ENCODE measurements at places on chromosomes 5 and 9.
A peak's percentile ranks its signal among the peaks of the same experiment; 100 is the strongest.

- no peak for DNase-seq
Measured at GRCh38 chr9:16358751-16359150, 511.7 kb downstream of the BNC2 start.

- no peak for DNase-seq
Measured at GRCh38 chr9:90697808-90698207, 55.2 kb upstream of the DIRAS2 start.

- no peak for DNase-seq
Measured at GRCh38 chr9:69678843-69679538, 6.8 kb upstream of the APBA1 start.

DNA sequence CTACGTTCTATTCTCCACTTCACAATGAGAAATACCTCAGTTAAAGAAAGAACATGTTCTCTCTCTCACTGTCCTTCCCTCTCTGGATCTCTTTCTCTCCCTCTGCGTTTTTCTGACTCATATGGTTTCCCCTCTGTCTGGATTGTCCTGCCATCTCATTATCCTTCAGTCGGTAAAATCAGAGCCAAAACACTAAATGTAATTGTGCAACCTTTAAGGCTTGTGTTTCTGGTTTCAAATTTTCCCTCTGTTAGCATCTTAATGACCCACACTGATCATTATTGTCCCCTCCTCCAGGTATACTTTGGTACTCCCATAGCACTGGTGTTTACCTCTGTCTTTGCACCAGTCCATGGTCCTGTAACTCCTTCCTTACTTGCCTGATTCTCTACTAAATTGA lies 509.4 kb upstream of the C9orf72 start:
- no peak for DNase-seq

DNA sequence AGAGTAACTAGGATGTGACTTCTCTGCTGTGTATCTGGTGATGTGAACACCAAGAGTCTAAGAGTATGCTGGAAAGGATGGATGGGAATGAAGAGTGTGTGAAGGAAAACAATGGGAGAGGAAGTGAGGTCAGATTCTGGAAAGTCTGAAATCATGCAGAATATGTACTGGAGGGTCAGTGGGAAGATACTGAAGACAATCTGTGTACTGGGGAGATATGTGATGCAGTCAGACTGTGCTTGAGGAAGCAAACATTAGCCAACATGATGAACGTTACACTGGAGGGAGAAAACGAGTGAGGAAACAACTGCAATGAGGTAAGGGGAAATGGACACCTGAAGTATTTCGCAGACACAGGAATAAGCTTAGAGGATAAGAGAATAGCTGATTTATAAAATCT lies 105.7 kb downstream of the NR3C1 start:
- no peak for DNase-seq

- no peak for DNase-seq
Measured at GRCh38 chr5:92749943-92750342, 831.1 kb downstream of the NR2F1-AS1 start.

- DNase-seq = no peak
Measured at GRCh38 chr5:92513067-92513466, 1068.0 kb downstream of the NR2F1-AS1 start.

GRCh38 chr5:158953929-158954534 lies 145.7 kb downstream of the EBF1 start:
- no peak for DNase-seq

DNA sequence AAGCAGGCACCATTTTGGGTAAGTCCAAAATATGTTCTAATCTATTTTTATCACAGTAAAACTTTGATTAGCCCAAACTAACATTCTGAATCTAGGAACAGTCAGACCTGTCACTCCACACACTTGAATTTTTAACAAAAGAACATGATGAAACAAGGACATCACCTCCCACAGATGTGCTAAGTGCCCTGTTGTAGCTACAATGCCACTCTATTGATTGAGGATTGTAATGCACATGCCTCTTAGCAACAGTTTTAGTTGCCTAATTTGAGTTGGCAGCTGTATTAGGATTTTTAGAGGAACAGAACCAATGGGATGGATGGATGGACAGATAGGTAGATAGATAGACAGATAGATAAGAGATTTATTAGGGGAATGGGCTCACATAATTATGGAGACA lies 20.3 kb upstream of the RNF20 start:
- DNase-seq = no peak

DNA sequence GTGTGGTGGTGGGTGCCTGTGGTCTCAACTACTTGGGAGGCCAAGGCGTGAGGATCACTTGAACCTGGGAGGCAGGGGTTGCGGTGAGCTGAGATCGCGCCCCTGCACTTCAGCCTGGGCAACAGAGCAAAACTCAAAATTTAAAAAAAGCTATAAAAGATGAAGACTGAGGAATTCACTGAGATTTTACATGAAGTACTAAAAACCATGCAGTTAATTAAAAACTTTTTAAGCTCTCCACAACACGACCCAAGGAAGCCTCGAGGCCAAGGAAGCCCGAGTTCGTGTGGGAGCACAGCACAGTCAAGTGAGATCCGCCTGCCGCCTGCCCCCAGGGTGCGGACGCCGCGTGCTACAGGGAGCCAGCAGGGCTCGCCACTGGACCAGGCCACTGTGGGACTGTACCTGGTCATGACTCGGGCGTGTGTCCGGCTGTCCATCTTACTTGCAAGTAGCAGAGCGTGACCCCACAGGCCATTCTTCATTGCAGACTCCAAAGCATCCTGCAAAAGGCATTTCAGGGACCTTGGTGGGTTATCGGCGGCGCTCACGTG lies 21.2 kb upstream of the INPP5E start:
- no peak for DNase-seq

- no peak for DNase-seq
Measured at GRCh38 chr5:963673-964531, 44.7 kb upstream of the NKD2 start.

DNA sequence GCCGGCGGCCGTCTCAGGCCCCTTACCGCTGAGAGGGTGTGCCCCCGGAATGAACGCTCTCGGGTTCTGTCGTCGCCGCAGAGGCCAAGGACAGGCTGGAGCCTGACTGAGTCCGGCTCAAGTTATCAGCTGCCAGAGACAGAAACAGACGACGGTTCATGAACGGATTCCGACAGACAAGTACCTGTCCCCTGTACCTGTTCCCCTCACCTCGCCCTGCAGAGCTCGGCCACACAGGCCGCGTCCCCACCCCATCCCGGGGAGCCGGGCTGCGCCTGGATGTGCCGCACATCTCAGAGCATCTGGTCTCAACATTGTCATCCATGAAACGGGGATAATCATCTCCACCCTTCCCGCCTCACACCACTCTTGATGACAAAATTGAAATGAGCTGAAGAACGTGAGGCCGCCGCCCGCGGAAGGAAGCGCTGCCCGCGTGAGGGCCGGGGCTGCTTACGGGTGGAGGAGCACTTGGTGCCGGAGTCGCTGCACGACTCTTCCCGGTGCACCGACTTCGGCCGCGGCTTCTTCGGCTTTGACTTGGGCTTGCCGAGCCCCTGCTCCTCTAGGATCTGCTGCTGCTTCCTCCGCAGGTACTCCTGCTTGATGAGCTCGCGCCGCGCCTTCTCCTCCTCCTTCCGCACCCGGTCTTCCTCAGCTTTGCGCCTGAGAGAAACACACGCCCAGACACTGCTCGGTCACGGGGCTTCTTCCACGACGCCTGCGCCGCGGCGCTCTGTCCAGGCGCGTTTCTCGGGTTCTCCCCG lies 89.2 kb downstream of the CAMSAP1 start:
- DNase-seq = no peak

- DNase-seq = peak; percentile 28
Measured at GRCh38 chr9:135602789-135603481, 36.4 kb downstream of the GLT6D1 start.

GRCh38 chr5:10149911-10150310 lies 99.8 kb downstream of the ATPSCKMT start:
- DNase-seq = no peak

GRCh38 chr5:55597014-55597981 lies 62.5 kb upstream of the PLPP1 start:
- DNase-seq = no peak

- DNase-seq = no peak
Measured at GRCh38 chr5:69335341-69335935, 2.8 kb upstream of the CCDC125 start.

- DNase-seq = no peak
Measured at GRCh38 chr5:145362266-145362665, 472.9 kb downstream of the PRELID2 start.

- DNase-seq = no peak
Measured at GRCh38 chr5:75265731-75266130, 29.1 kb upstream of the ANKRD31 start.

GRCh38 chr5:143055596-143056338 lies 285.6 kb downstream of the ARHGAP26 start:
- DNase-seq = no peak

DNA sequence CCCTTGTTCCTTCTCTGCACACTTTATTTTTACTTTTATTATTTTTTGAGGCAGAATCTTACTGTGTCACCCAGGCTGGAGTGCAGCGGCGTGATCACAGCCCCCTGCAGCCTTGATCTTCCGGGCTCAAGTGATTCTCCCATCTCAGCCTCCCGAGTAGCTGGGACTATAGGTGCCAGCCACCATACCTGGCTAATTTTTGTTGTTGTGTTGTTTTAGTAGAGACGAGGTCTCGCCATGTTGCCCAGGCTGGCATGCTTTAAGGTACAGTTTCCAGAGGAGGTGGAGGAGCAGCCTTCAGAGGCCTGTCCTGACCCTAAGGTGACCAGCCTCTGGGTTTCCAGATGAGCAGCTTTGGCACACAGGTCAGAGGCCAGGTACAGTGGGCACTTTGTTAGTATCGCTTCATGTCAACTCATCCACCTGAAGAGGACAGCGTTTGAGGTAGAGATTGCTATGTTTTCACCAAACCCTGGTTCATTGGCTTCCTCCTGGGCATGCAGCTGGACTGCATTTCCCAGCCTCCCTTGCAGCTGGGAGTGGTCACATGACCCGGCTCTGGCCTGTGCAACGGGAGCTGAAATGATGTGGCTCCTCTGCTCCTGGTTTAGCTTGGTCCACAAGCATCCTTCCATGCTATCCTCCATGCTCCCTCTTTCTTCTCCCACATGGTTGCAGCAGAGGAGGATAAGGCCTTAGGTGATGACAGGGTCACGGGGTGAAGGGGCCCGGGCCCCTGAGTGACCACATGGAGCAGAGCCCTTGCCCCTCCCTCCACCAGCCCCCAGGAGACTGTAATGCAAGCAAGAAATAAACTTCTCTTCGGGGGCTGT lies 139.3 kb upstream of the IER5L start:
- no peak for DNase-seq

- DNase-seq = no peak
Measured at GRCh38 chr5:50866415-50866814, 200.0 kb downstream of the PARP8 start.

- DNase-seq = no peak
Measured at GRCh38 chr5:32683125-32683524, 28.0 kb upstream of the NPR3 start.

GRCh38 chr5:108384741-108385140 lies 2.8 kb upstream of the FBXL17 start:
- DNase-seq = no peak

DNA sequence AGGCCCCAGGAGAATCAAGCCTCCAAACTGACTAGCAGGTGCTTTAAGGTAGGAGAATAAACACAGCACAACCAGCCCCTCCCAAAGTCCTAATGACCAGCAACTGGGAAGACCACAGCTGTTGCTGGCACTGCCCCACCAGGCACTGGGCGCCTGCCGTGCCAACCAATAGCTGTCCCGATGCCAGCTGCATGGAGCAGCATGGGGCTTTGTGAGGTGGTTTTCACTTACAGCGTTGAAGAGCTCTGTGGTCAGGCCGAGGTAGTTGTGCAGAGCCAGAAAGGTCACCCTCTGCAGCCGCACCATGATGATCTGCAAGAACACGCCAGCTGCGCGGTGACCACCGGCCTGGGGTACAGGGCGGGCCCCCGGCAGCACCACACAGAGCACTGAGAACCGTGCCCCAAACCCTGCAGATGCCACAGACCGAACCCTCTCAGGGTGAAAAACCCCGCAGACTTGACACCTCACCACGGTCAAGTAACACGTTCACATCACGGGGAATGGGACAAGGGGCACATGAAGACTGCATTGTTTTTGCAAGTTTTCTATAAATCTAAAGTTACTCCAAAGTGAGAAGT lies 28.7 kb downstream of the PNPLA7 start:
- no peak for DNase-seq

- DNase-seq = no peak
Measured at GRCh38 chr9:5515261-5515650, 4.9 kb downstream of the PDCD1LG2 start.

- no peak for DNase-seq
Measured at GRCh38 chr9:98091735-98092612, 27.0 kb downstream of the TRIM14 start.

DNA sequence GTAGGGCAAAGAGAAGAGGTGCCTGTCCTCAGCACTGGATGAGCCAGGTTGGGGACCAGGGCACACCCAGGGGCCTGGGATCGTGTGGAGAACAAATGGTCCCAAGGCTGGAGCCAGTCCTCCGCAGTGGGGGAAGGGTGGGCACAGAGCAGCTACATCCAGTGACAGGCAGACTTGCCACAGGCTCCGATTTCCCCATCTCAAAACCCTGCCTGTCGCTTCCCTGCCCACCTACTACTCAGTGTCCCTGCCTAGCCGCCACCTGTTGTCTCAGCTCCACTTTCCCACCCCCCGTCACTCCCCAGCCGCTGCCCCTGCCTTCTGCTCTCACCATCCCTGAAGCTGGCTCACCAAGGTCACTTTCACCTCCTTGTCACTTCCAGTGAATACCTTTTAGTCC lies 13.9 kb upstream of the ENHO start:
- DNase-seq = no peak

GRCh38 chr5:157290156-157290980 lies 24.4 kb downstream of the CYFIP2 start:
- DNase-seq = no peak

DNA sequence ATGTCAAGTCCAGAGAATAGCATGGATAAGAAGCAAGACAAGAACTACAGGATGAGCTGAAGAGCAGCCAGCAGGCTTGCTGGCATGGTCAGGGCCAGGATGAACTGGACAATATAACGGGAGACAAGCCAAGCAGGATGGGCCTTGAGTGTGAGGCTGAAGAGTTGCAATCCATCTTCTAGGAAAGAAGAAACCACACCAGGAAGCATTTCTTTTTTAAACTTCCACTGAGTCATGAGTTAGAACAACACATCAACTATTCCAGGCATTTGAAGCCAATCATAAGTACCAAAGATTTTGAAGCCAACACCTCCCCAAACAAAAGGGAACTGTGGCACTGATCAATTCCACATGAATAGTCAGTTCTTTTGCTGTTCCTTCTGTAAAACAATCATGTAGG lies 27.3 kb downstream of the SLC31A2 start:
- no peak for DNase-seq

GRCh38 chr9:115466756-115467155 lies 348.8 kb upstream of the TNC start:
- no peak for DNase-seq

DNA sequence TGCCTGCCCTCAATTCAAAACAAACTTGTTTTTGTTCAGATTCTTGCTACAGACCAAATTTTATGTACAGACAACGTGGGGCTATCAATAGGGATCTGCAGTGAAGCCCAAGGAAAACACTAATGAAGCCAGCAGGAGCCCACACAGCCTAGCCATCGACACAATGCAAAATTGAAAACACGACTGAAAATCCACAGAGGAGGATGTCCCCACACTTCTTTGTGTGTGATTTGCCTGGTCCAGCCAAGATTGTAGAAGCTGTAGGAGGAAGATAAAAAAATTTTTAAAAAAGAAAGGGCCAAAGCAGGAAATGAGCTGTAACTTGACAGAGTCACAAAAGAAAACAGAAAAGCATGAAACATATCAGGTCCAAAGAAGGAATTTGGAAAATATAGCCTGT lies 34.8 kb downstream of the HTR4 start:
- DNase-seq = no peak

GRCh38 chr9:28678097-28678496 lies 1104.8 kb upstream of the C9orf72 start:
- no peak for DNase-seq

All from activated CD4-positive, alpha-beta T cell treated with anti-CD3 and anti-CD28 coated beads for 1 hour (primary cell).